ENCODE measurements at places on chromosomes 1 and 21.

- DNase-seq = no peak
Measured at GRCh38 chr1:9589719-9590157, 1.0 kb downstream of the TMEM201 start.

DNA sequence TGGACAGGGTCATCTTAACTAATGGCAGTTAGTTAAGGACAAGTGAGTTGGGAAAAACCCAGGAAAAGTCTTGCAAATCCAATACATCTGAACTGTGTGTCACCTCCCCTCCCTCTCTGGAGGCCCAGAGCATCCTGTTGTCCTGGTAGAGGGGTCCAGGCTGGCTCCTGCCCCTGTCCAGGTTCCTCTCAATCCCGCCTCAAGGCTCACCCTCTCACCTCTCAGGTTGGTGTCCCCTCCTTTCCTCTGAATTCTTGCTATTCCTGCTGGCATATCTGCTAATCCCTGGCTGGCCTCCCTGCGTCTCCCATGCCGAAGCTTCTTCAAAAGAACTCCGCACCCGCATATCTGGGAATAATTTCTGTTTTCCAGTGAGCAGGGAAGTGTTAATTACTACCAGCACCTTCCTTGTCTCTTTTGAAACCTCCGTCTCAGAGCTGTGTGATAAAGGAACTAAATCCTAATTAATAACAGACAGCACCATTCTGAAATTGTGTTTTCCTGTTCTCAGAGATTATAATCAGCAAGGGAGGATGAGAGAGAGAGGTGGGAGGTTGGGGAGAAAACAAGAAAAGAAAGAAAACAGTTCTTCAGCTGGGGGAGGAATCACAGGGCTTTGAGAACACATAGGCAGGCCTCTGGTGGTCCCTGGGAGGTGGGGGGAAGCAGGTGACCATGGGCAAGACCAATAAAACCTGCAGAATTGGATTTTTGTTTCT, 568.0 kb downstream of the PTPRU start:
- DNase-seq = no peak

GRCh38 chr1:59506952-59507351, 210.1 kb downstream of the FGGY start:
- DNase-seq = no peak

- DNase-seq = no peak
Measured at GRCh38 chr1:216815260-216816131, 92.3 kb upstream of the ESRRG start.

GRCh38 chr1:11178021-11179015, 10.8 kb upstream of the ANGPTL7 start:
- no peak for DNase-seq

DNA sequence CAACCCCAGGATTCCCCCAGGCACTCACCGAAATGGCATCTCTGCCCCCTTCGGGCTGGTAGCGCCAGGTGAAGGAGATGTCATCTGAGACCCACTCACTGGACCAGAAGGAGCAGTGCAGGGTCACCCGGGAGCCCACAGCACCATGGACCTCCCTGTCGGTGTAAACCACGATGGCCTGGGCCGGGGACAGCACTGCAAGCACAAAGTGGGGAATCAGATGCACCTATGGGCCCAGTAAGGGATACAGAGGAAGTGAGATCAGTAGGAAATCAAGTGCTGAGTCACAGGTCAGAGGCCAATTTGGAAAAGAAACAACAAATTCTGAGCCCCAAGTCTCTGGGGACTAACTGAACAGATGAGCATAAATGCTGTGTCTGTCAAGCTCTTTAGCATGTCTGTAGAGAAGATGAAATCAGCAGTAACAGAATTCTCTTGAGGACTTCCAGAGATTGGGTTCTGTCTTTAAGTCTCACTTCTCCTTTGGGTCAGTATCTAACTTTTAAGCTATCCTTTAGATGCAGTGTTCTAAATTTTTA, 2.5 kb downstream of the MPZ start:
- peak; percentile 98 for DNase-seq

- no peak for DNase-seq
Measured at GRCh38 chr21:42062236-42063022, 8.7 kb upstream of the UMODL1 start.

DNA sequence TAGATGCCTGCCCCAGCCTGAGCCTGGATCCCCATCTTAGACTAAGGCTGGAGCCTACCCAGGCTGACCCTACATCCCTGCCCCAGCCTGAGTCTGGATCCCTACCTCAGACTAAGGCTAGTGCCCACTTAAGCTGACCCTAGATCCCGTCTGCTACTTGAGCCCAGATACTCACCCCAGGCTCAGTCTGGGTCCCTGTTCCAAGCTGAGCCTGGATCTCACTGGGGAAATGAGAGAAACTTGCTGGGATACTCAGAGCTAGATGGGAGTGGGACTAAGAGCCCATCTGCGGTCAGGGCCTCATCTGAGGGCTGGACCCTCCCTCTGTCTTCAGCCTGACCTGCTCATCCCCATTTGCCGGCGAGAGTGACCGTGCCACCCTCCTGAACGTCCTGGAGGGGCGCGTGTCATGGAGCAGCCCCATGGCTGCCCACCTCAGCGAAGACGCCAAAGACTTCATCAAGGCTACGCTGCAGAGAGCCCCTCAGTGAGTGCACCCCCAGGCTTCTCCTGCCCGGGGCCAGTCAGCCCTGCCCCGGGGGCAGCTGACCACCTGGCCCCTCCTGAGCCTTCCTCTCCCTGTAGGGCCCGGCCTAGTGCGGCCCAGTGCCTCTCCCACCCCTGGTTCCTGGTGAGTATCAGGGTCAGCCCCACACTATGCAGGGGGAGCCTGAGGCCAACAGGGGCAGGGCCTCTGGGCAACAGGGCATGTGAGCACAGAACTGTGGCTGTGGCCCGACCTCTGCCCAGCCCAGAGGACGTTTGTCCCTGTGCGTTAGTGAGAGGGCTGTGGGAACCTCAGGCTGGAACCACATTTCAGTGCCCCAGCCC, 36.8 kb downstream of the TRIM11 start:
- no peak for DNase-seq

- no peak for DNase-seq
Measured at GRCh38 chr1:155113450-155113980, 14.2 kb upstream of the EFNA1 start.

DNA sequence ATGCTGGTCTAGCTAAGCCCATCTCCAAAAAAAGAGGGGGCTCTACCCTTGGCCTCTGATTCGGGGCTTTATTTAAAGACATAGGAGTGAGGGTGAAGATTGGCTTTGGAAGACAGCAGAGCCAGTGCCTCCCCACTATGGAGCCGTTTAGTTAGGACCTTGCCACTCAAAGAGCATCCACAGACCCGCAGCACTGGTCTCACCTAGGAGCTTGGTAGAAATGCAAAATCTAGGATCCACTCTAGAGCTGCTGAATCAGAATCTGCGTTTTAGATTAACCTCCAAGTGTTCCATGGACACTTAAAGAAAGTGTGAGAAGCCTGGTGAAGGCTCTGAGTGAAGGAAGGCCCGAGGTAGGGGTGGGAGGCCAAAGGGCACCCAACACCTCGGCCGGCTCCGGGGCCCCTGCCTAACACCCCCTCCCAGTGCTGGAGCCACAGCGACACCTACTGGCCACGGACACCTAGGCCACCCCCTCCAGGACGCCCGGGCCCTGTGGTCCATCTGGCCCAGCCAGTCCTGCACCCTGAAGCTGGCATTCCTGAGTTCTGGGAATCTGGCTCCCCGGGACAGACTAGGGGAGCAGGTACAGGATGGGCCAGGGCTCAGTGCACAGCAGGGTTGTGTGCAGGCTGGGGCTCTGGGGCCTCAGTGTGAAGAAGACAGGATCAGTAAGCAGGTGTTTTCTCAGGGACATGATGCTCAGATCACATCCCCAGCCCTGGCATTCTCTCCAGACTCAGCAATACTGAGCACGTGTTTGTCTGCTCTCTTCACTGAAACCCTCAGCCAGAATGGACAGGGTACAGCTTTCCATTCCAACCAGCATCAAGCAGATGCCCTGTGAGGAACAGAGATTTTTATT, 79.2 kb downstream of the TMEM53 start:
- DNase-seq = peak; percentile 65

DNA sequence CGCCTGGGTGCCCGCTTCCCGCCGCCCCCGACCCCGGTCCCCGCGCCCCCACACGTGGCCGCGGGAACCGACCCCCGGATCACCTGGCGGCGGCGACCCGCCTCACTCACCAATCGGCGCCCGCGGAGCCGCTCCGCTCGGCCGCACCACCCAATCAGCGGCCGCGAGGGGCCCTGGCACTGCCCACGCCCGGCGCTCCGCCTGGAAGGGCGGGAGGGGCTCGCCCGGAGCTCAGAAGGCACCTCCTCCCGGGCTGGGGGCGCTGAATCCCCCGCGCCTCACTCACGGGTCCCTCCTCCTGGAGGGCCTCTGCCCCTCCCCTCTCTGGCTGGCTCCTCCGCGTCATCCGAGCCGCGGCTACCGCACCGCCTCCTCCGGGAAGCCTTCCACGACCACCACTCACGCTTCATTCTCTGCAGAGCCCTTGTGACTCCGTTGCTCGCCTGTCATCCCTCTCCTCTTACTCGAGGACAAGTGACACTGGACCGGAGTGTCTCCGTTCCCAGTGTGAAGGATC, 374 bp downstream of the SH2D5 start:
- DNase-seq = peak; percentile 59

DNA sequence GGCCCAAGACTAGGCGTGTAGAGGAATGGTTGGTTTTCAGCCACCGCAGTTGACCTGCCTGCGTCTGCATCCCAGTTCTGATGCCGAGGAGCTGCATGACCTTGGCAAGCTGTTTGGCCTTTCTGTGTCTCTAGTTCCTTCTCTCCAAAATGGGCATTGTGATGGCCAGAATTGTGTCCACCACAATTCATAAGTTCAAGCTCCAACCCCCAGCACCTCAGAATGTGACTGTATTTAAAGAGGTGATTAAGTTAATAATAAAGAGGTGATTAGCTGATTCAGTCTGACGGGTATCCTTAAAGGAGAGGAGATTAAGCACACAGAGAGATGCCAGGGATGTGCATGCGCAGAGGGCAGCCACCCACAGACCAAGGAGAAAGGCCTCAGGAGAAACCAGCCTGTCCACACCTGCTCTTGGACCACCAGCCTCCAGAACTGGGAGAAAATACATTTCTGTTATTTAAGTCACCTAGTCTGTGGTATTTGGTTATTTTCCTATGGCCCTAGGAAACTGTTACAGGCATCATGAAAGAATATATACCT, 28.5 kb downstream of the MAB21L3 start:
- DNase-seq = no peak

- no peak for DNase-seq
Measured at GRCh38 chr1:160375788-160376524, 9.1 kb downstream of the NHLH1 start.

DNA sequence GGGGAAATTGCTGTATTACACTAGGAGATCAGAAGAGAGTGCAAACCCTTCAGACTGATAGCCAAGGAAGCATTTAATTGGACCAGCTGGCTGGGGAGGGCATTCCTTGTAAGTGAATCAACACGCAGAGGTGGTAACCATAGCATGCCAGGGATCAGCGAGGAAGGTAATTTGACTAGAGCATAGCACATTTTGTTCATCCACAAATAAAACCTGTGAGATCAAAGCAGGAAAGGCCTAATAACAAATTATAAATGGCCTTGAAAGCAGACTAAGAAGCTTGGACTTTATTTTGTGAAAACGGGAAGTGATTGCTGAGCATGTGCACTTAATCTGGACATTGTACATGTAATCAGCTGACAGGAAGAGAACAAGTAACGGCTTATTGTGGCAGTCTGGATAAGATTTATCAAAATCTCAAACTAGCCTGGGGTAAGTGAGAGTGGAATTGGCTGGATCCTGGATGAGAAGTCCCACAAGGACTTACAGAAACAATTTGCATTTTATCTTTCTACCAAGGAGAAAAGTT, 11.7 kb upstream of the CD55 start:
- peak; percentile 83 for DNase-seq
